ENCODE measurements at places on chromosomes 4 and X.

- DNase-seq = no peak
These were observed 6.4 kb upstream of the PITX2 start for GRCh38 chr4:110629214-110629754.

- DNase-seq = peak; percentile 9
These were observed 333 bp downstream of the BOD1L1 start for GRCh38 chr4:13627178-13627605.

DNA sequence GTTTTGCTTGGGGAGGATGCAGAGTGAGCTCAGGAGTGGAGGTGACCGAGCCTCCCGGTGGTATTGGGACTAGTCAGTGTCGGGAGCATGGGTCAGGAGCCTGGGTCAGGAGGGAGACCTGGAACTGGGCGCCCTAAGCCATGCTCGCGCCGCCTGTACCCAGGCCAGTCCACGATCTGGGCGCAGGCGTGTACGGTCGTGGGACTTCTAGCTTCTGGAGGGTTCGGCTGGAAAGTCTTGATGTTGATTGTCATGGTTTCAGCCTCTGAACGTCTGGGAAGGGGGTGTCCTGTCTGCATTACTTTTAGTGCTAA, 244 bp downstream of the EIF2S3 start:
- DNase-seq = no peak

GRCh38 chr4:84966382-84967242, at the start of gene WDFY3:
Gene WDFY3, minus strand, starts transcription at chr4:84966690. Its CDS starts 106,099 bp downstream, at chr4:84860591.
- peak; percentile 91 for DNase-seq

DNA sequence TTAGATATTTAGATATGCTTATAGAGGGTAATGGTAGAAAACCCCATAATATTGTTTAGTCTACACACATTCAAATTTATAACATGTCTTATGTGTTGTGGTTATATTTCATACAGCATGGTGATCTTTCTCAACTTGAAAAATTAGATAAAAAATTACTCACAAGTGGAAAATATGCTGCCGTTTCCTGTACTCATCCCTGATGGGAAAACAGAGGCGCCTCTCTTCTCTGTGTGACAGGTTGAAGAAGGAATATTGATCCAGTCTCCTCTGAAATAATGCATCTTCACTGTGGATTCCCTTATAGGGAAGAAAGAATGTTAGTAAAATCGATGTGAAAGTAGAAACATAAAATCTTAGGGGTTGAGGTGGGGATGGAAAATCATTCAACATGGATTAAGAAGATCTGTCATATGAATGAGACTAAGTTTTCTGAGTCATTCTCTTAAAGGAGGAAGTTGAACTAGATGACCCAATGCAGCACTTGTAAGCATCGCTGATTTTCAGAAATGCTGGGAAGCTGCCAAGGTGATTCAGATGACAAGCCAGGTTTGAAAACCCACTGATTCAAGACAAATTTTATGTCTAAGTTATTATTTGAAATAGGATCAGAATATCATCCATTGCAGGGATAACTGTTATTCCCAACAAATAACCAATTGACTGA, 70.7 kb downstream of the ANKRD50 start:
- peak; percentile 38 for DNase-seq

DNA sequence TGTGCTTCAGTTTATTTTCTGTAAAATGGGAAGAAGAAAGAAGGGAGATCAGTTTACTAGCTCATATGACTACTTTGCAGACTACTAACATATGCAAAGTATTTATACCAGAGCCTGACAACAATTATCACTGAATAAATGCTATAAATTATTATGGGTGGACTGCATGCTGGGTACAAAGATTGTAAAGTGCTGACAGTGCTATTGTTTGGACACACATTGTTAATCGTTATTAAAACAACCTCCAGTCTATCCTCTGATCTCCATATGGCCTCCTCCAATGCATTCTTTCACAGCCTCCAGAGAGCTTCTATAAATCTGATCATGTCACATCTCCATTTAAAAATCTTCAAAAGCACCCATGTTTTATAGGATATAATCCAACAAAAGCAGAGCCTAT, 90.1 kb upstream of the HS3ST1 start:
- no peak for DNase-seq

GRCh38 chr4:57220734-57221133, 110.5 kb upstream of the IGFBP7 start:
- DNase-seq = no peak

DNA sequence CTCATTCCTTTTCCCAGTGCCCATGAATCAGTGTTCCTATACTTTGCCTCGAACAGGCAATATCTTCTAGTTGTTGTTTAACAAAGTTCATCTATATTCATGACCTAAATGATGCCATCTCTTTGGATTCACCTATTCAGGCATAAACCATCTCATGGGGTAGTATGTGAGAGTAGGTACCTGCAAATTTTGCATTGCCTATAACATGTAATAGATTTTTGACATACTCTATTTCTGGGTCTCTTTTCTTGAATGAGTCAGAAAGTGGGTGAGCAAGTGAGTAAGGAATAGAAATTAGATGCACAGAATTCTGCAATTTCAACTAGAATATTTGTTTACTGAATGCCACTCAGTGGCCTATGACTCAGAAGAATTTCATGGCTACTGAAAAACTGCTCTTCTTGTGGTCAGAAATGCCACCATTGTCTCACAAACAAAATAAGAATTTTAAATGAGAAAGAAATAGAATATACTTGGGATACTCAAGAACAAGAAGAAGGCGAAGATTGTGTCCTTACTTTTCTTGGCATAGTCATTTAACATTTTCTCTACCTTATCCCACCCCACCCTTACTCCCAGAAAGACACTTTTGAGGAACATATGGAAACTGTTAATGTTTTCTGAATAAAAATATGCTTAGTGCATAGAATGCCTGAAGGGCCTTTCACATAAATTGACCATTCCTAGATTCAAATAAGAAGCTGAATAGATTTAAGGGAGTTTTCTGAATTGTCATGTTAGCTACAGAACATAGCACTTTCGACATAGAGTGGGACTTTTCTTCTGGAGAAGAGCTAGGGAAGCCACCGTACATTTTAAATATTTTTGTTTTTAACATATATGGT, 86.8 kb downstream of the HHIP start:
- DNase-seq = no peak

GRCh38 chr4:79341893-79342653, 16.2 kb upstream of the NAA11 start:
- no peak for DNase-seq

- peak; percentile 74 for DNase-seq
These were observed at the start of gene ATRX for GRCh38 chrX:77785486-77786364. Gene ATRX, minus strand, starts transcription at chrX:77786216. Its CDS starts 215 bp downstream, at chrX:77786001.

DNA sequence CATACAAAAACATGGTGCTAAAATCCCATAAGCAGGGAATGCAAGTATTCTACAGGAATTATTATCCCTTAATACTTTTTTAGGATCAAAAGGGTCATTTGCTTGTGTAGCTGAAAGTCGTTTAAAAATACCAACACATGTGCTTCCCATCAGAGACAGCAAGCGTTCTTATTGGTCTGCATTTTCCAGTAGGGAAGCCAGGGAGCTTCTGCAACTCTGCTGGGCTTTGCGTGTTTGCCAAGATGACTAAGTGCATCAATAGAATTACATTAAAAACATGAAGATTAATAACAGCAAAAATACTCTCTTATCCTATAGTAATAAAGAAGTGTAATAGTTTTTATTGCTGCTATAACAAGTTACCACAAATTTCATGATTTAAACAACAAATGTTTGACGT, 111.2 kb downstream of the QDPR start:
- DNase-seq = no peak

- DNase-seq = no peak
These were observed 531 bp upstream of the MANBA start for GRCh38 chr4:102761296-102761701.

GRCh38 chr4:7759216-7759615, 180.4 kb downstream of the AFAP1 start:
- no peak for DNase-seq

GRCh38 chr4:99166544-99166943, 22.4 kb upstream of the ADH4 start:
- no peak for DNase-seq

- no peak for DNase-seq
These were observed 8.1 kb downstream of the GAB1 start for GRCh38 chr4:143344774-143345173.

DNA sequence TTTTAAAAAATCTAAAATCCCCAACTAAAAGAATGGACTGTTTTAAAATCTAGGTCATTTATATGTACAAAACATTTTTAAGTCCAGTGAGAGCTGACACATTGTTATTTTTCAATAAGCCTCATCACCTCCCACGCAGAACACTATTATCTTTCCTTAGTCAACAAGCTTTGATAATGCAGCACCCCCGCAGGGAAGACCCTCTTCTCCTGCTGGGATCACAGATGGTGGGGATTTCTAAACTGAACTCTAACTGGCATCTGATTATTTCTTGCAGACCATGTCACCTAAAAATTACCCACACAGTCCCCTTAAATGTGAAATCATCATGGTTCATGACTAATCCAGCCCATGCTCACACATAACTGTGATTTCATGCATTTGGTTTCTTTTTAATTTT, 11.6 kb downstream of the SYTL4 start:
- DNase-seq = no peak

DNA sequence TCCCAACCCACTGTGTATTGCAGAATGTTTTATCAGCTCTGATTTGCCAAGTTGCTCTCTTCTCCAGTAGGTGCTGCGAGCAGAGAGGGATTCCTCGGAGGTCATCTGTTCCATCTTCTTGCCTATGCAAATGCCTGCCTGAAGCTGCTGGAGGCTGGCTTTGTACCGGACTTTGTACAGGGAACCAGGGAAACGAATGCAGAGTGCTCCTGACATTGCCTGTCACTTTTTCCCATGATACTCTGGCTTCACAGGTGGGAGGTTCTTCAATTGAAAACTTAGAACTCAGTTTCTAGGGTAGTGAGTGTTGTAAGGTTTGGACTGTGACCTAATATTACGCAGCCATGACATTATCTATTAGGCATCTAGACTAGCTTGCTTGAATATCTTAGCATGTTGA, 24.9 kb downstream of the AR start:
- no peak for DNase-seq

DNA sequence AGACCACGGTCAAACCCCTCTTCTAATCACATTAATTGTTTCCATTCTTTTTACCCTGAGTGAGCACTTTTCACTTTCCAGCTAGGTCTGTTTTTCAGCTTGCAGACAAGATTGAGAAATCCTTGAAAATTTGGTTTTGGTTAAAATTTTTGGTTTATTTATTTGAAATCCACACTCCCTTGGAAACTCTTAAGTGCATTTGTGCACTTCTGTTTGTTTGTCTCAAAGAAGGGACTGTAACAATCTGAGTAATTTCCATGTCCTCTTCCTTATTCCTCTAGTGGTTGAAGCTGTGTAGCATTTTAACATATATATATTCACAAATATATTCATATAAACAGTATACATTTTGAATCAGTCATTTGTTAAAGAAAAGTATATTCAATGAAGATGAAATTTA, 333.3 kb downstream of the ANK2 start:
- no peak for DNase-seq

DNA sequence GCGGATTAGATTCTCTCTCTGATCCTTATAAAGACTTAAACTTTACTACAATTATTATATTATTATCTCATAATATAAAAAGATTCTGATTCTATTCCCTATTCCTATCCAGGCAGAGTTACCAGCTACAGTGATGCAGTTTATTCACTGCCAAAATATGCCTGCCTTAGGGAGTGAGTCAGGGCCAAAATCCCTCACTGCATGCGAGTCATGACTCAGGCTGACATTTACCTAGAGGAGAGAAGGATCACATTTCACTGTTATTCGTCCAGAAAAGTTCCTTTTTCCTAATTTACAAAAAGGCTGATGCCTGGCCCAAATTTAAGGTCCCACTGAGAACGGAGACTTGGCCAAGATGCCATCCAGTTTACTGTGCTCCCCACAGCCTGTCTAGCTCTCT, 168.5 kb upstream of the LDB2 start:
- peak; percentile 85 for DNase-seq

DNA sequence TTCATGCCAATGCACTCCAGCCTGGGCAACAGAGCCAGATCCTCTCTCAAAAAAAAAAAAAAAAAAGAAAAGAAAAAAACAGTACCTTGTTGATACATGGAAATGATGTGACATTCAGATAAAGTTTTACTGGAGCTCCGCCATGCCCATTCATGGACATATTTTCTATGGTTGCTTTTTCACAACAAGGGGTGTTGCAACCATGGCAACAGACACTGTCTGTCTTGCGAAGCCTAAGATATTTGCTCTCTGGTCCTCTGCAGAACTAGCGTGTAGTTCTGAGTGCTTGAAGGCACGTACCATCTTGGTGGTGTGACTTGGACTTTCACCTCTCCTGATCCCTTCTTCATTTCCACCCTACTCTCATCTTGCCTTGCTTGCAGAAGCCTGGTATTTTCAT, 53.2 kb downstream of the TBL1X start:
- no peak for DNase-seq

GRCh38 chr4:119299260-119299671, 22.7 kb downstream of the FABP2 start:
- no peak for DNase-seq

DNA sequence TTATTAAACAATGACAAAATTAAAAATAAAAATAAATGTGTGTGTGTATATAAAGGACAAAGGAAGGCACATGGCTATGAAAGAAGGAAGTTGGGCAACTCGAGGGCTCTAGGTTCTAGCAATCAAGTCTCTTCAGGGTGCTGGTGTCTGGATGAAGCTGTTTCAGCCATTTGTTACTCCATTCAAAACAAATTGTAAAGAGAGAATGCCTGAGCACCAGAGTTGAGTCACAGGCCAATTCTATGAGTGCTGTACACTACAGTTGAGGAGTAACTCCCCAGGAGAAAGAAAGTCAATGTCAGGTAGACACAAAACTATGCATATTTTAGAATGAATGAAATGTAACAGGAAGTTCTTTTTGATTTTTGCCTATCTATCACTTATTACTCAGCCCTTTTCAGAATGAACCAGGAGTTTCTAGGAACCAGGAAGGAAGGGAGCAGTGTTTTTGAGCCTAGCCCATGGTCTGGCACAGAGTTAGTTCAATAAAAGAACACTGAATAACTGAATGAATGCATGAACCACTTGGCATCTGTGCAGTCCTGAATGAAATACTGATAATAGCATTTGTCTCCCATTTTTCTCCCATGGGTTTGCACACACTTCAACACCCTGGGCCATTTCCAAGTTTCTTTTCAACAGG, 151.7 kb upstream of the CPEB2 start:
- no peak for DNase-seq

- DNase-seq = peak; percentile 19
These were observed 32.8 kb upstream of the GLRB start for GRCh38 chr4:157043131-157043530.

GRCh38 chr4:2061186-2062131, 2.3 kb downstream of the NAT8L start:
- no peak for DNase-seq

- DNase-seq = no peak
These were observed 102.3 kb downstream of the SCD5 start for GRCh38 chr4:82696117-82696860.

GRCh38 chrX:106902684-106903083, 457 bp downstream of the RIPPLY1 start:
- no peak for DNase-seq
